ENCODE measurements at places on chromosomes 2 and 18. TPM values are rescaled to one million over a fixed set of nuclear protein-coding genes. Genes with fewer than 3 reads are reported as not detected.

DNA sequence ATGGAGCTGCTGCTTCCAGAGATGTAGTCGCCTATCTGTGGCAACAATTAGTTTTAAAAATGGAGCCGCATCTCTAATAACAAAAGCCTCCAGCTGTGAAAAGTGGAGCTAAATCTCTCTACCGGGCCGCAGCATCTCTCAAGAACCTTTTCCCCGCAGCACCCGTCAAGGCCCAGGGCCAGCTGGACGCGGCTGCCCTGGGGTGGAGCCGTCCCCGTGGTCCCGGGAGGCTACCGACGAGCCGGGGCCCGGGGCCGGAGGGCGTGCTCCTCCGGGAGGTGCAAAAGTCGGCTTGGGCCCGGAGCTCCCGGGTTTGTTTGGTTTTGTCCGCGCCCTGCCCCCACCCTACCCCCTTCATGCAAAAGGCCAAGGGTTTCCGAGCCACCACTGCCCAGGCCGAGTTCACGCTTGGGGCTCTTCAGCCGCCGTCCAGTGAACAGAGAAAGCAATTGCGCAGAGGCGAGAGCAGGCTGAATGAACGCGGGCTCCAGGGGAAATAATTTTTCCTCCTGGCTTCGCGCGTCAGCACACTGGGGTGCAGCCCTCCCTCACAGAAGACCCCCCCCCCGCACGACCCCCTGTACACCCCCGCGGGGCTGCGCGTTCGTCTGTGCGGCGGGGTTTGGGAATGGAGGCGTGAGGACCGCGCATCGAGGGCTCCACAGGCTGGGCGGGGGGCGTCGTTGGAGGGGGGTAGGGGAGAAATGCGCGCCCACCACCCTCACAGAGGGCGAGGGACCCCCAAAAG lies 557 bp upstream of the GREB1L start:
- no peak for DNase-seq
- H3K27me3 ChIP-seq = peaks cover 52% of the 10 kb centered on the region
- no peaks in the 10 kb centered on the region for H3K36me3 ChIP-seq
- no peak overlapping the region for H3K4me3 ChIP-seq

GRCh38 chr2:148745151-148745851 lies 100.8 kb downstream of the EPC2 start:
- H3K4me3 ChIP-seq = no peak overlapping the region
- no peaks in the 10 kb centered on the region for H3K4me1 ChIP-seq
- H3K27ac ChIP-seq = no peak overlapping the region

GRCh38 chr18:37962316-37962966 lies 396.8 kb upstream of the CELF4 start:
- H3K4me3 ChIP-seq = no peak overlapping the region
- no peaks in the 10 kb centered on the region for H3K36me3 ChIP-seq

DNA sequence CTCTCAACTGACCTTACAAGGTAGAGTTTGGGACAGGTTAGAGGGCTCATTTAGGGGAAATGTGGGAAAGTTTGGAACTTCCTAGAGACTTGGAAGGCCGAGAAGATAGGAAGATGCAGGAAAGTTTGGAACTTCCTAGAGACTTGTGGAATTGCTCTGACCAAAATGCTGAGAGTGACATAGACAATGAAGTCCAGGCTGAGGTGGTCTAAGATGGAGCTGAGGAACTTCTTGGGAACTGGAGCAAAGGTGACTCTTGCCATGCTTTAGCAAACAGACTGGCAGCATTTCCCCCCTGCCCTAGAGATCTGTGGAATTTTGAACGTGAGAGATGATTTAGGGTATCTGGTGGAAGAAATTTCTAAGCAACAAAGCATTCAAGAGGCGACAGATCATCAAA lies 258.9 kb upstream of the GULP1 start:
- no peak for DNase-seq
- no peak overlapping the region for H3K27ac ChIP-seq
- no peak overlapping the region for H3K4me3 ChIP-seq
- H3K27me3 ChIP-seq = no peaks in the 10 kb centered on the region
- H3K36me3 ChIP-seq = no peaks in the 10 kb centered on the region

GRCh38 chr2:44981714-44982108 lies 27.5 kb downstream of the SIX2 start:
- no peak overlapping the region for H3K27ac ChIP-seq
- no peaks in the 10 kb centered on the region for H3K4me1 ChIP-seq
- H3K4me3 ChIP-seq = no peak overlapping the region

The KIF1A gene
- total RNA-seq = not detected

The RGPD8 gene
- 5.5 TPM for total RNA-seq

The GLI2 gene
- total RNA-seq = 20.0 TPM

The HOXD8 gene
- 16.8 TPM for total RNA-seq

The SPR gene
- 35.8 TPM for total RNA-seq

The MALL gene
- not detected for total RNA-seq

Measured in SJSA1 (cell line).